ENCODE measurements at places on chromosomes 4 and X.

DNA sequence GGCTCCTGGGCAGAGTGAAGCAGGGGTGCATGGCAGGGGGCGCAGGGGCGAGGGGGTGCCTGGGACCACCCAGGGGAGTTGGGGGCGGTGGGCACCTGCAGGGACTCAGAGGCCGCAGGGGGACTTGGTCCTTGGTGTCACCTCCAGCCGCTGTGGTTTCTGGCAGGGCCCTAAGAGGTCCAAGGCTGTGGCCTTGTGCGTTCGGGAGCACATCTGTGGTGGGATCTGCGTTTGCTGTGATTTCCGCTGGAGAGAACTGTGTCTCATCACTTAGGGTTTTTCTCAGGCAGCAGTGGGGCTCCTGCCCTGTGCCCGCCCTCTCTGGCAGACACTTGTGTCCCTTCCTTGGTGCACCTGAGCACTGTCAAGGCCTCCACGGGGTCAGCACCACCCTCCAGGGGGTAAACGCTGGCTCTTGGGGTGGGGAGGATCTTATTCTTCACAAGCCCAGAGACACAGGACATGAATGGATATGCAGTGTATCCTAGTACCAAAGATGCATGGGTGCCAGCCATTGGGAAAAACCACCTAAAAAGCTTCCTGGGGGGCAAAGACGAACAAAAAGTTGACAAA lies 66.5 kb downstream of the ACOX3 start:
- DNase-seq: no peak

DNA sequence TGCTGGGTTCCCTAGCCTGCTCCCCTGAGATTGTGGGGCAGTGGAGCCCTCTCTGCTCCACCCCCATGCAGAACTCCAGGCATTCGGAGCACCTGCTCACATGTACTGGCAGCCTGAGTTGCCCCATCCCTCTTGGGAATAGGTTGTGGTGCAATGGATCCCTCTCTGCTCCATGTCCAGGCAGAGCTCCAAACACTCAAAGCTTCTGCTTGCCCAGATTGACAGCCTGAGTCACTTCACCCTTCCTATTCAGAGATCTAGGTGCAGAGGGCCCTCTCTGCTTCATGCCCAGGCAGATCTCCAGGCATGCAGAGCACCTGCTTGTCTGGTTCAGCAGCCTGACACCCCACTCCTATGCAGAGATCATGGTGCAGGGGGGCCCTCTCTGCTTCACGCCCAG lies 18.6 kb upstream of the TEX13B start:
- DNase-seq: peak; percentile 28

DNA sequence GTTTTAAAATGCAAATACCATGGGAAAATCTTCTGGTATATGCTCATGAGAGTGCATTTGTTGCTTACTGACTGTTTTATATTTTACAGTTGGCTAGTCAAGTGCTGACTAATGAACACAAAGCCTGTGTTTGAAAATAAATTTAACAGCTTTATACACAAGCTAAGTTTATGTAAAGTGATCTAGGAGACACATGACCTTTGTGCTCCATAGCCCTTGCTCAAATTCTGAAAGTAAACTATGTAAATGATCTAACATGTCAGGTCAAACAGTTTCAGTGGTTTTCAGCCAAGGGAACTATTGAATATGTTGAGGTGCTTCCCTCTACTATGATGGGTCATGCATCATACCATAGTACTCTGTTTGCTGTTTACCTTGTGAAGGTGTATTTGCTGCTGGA lies 36.7 kb downstream of the DIAPH2 start:
- DNase-seq: no peak

DNA sequence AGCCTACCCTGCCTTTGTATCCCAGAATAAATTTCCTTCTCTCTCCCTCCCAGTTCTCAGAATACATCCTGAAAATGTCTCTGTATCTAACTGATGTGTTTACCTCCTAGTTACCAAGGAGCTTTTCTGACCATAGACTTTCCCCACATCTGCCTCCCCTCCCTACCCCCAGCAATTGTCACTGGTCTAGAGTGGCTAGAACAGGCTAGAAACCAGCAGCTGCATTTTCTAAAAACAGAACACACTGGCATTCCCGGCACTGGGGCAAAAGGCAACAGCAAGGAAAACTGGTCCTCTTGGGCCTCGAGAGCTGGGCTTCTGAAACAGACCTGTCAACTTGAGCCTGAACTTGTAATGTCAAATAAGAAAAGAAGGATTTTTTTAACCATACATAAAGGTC lies 16.4 kb downstream of the TASL start:
- DNase-seq: no peak

- DNase-seq: no peak
Observed at GRCh38 chrX:4710618-4711433, 997.4 kb upstream of the PRKX start.

DNA sequence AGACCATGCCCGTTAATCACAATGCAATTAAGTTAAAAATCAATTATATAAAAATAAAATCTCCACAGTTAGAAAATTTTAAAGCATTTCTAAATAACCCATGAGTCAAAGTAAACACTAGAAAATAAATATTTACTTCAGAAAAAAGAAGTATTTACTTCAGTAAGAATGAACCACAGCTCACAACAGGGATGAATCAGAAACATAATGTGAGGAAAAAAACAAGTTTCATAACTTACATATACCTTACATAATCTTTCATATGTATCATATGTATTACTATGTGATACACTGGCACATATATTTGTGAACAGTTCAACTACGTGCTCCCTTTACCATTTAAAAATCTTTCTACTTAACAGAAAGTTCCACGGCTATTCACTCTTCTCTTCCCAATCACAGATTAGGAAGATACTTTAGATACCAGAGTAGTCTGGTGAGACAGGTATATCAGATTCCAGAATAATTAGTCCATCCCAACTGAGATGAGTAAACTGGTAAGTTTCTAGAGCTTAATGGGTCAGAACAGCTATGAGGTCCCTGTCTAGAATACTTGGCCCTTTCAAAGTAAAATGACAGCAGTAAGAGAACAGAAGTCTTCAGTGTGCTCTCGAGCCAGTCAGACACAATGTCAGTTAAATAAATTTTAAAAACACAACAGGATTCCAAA lies 70.3 kb downstream of the SH3RF1 start:
- no peak for DNase-seq

DNA sequence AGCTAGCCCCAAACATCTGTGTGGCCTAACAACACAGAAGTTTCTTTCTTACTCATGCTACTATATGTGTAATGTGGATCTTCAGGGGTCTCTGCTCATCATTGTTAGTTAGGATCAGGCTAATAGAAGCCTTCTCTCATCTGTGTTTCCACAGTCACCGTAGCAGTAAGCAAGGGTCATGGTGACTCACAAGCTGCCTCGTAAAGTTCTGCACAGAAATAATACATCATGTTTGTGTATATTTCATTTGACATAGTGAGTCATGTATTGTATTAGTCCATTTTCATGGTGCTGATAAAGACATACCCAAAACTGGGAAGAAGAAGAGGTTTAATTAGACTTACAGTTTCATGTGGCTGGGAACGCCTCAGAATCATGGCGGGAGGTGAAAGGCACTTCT lies 38.7 kb downstream of the SLC4A4 start:
- DNase-seq: no peak

DNA sequence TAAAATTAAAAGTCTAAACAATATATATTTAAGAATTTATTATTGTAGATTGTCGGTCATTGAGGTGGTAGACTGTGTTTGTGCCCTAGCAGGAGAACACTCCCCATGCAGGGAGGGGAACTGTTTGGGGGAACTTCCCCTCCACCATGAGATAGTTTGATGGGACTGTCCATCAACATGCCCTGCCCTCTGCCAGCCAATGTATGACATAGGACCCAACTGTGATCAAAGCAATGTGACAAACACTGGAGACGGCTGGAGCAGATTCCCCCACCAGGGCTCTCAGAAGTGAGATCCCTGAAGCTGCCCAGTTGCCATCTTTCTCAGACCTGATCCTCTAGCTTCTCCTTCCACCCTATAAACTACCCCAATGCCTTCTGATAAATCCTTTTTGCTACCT lies 44.9 kb downstream of the SH3KBP1 start:
- peak; percentile 34 for DNase-seq

GRCh38 chr4:109052821-109053220 lies 249.6 kb downstream of the COL25A1 start:
- DNase-seq: no peak

- DNase-seq: no peak
Observed at GRCh38 chr4:7217474-7218321, 25.4 kb downstream of the SORCS2 start.

- DNase-seq: peak; percentile 13
Observed at GRCh38 chrX:109475174-109475891, 6.6 kb downstream of the GUCY2F start.

GRCh38 chrX:11870789-11871188 lies 112.8 kb downstream of the MSL3 start:
- DNase-seq: no peak

DNA sequence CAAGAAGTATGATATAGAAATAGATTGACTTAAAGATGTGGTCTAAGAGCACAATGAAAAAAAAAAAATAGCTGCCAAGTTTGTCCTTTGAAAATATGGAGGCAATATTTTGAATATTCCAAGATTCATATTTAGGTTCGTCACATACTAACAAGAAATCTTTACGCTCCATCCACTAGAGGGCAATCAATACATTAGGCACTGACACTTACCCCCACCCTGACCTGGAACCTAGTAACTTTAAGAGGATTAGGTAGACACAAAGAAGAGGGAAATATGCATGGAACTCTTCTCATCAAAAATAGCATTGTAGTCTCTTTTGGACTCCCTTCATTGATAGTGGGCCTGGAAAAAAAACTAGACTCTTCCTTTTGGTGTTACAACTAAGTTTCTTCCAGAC lies 1108.1 kb downstream of the PCDH19 start:
- DNase-seq: no peak

- no peak for DNase-seq
Observed at GRCh38 chr4:150799207-150799606, 215.9 kb downstream of the LRBA start.

DNA sequence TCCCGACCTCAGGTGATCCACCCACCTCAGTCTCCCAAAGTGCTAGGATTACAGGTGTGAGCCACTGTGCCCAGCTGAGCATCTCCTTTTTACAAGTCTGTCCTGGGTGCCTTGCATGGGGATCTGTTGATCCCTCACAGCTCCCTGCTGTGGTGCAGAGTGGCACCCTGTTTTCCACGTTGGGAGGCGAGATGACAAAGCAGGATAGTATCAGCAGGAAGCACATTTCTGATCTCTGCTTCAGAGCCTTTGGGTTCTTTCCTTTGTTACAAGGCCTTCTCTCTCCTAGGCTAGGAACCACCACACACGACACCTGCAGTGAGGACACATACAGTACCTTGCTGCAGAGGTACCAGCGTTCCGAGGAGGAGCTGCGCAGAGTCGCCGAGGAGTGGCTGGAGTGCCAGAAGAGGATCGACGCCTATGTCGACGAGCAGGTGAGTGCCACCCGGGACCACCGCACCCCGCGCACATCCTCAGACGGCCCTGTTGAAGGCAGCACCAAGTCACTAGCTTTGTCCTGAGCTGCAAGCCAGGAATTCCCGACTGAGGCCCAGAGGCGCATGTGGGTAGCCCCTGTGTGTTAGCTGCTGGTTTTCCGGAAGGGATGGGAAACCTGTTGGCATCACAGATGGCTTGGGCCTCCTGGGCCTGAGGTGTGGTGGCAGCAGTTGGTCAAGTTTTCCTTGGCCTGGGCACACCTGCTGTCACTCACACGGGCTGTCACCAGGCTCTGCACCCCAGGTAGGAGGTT lies 109.6 kb downstream of the TNIP2 start:
- peak; percentile 82 for DNase-seq

- no peak for DNase-seq
Observed at GRCh38 chrX:148929686-148930085, 429.3 kb downstream of the AFF2 start.

DNA sequence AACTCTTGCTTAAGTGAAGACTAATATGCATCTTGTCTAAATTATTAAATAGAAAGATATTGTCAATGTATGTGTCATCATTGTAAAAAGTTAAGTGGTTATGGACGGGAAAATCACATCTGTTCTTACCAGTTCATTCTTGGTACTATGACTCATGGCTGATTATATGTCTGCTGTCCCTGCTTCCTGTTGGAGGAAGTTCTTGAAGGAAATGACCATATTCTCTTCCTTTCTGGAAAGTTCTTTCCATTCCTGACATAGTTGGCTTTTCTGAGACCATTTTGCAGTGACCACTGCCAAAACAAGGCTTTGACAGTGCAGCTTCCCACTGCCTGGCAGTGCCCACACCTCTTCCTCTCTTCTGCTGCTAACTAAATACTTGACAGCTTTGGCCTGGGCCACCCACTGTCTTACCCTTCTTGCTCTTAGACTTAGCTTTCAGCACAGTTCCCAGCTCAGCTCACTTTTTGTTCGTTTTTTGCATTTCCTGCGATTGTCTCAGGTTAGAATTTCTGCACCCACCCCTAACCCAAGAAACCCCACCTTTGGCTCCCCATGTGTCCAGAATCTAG lies 13.2 kb upstream of the CLDN24 start:
- DNase-seq: peak; percentile 29

DNA sequence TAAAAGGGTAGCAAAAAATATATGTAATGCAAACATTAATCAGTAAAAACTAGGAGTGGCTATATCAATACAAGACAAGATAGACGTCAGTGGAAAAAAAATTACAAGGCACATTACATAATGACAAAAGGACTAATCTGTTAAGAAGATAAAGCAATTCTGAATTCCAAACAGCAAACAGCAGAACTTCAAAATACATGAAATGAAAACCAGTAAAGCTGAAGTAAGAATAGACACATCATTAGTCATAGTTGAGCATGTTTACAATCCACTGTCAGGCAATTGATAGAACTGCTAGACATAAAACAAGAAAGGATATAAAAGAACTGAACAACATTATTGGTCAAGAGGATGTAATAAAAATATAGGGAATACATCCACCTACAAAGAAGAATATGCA lies 12.2 kb downstream of the SULT1B1 start:
- DNase-seq: no peak

DNA sequence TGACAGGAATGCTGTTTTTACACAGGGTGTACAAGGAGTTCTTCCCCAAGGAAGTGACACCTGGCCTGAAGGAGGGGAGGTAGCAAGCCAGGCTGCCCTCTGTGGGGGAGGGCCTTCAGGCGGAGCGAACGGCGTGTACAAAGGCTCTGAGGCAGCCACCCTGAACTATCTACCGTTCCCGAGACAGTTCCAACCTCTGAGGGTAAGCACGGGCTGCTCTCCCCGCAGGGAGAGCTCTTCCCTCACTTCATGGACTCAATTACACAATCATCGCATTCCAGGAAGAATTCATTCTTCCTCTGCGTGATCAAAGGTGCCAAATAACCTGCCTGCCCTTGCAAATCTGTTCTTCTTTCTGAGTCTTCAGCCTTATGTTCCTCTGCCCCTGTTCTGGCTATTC lies 4.8 kb downstream of the ELK1 start:
- no peak for DNase-seq

All from lower leg skin (tissue), 4 donors.